ENCODE measurements at places on chromosomes 1 and 21.

- H3K27ac ChIP-seq: no peak overlapping the region
- H3K4me1 ChIP-seq: peaks cover 22% of the 10 kb centered on the region
- no peaks in the 10 kb centered on the region for H3K27me3 ChIP-seq
- DNase-seq: no peak
Measured at GRCh38 chr1:23915466-23915865, 2.3 kb upstream of the CNR2 start.

GRCh38 chr1:90712153-90712856 is 4.8 kb downstream of the BARHL2 start:
- H3K36me3 ChIP-seq: no peaks in the 10 kb centered on the region
- H3K27ac ChIP-seq: no peak overlapping the region
- DNase-seq: no peak
- no peaks in the 10 kb centered on the region for H3K27me3 ChIP-seq
- no peak overlapping the region for H3K4me3 ChIP-seq

DNA sequence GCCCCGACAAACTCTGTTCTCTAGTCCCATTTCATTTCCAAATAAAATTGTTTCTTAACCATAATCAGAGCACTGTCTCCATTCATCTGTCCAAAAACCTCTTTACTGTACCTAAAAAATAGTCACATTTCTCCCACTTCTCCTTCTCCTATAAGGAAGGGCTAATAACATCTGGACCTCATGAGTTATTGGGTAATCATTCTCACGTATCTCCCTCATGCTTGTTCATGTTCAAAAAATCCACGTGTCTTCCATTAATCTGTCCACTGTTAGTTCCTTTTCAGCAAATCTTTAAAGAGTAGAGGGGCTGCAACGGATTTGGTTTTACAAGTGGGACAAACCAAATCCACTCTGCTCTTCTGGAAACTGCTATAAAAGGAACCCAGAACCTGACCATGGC is 1418.8 kb downstream of the MRPL39 start:
- no peaks in the 10 kb centered on the region for H3K36me3 ChIP-seq
- H3K27me3 ChIP-seq: no peaks in the 10 kb centered on the region
- no peak overlapping the region for H3K4me3 ChIP-seq
- no peaks in the 10 kb centered on the region for H3K4me1 ChIP-seq
- no peak for DNase-seq

- H3K36me3 ChIP-seq: no peaks in the 10 kb centered on the region
- H3K4me3 ChIP-seq: no peak overlapping the region
- H3K27me3 ChIP-seq: no peaks in the 10 kb centered on the region
- no peak for DNase-seq
- H3K4me1 ChIP-seq: peaks cover 10% of the 10 kb centered on the region
Measured at GRCh38 chr1:89998306-89998705, 3.4 kb downstream of the ZNF326 start.

Data from MM.1S (cell line).